AG10803 (cell line): ENCODE measurements at places on chromosomes 3 and 15.

- peak; percentile 24 for DNase-seq
These were observed at the start of gene MEGF11 for GRCh38 chr15:66253418-66254088. Gene MEGF11 (minus strand): TSS chr15:66253750. CDS start chr15:66128403, 125,347 bp downstream.

GRCh38 chr15:45276831-45277230 is 24.8 kb downstream of the SLC28A2 start:
- peak; percentile 44 for DNase-seq

GRCh38 chr3:117754841-117755240 is 1045.3 kb downstream of the TUSC7 start:
- DNase-seq, result no peak

GRCh38 chr15:92638291-92638708 is 17.3 kb downstream of the FAM174B start:
- DNase-seq, result peak; percentile 7

GRCh38 chr3:152120601-152121269 is 148.0 kb upstream of the MBNL1 start:
- peak; percentile 30 for DNase-seq
